Activated CD4-positive, alpha-beta T cell treated with anti-CD3 and anti-CD28 coated beads for 48 hours (primary cell): ENCODE measurements at places on chromosomes 6 and 20.

DNA sequence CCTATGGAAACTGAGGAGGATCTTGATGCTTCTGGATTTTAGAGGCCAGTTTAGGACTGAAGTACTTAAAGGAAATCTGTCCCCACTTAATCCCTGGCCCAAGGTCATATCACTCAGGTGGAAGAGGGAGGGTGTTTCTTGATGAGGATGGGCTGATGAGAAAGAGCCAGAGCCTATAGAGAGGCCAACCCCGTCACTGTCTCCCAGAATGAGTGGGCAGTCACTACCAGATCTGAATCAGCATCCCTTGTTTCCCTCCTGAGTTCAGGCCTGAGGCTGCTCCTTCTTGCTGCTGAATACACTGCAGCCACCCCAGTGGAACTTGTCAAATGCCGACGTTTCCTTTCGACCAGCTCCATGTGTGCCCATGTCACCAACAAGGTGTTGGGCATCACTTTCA lies 14.8 kb downstream of the ARMC12 start:
- peak; percentile 63 for DNase-seq

- DNase-seq, result no peak
Measured at GRCh38 chr6:56051202-56051598, 175.8 kb upstream of the BMP5 start.

GRCh38 chr6:165571721-165572132 lies 91.3 kb downstream of the PDE10A start:
- DNase-seq, result no peak

DNA sequence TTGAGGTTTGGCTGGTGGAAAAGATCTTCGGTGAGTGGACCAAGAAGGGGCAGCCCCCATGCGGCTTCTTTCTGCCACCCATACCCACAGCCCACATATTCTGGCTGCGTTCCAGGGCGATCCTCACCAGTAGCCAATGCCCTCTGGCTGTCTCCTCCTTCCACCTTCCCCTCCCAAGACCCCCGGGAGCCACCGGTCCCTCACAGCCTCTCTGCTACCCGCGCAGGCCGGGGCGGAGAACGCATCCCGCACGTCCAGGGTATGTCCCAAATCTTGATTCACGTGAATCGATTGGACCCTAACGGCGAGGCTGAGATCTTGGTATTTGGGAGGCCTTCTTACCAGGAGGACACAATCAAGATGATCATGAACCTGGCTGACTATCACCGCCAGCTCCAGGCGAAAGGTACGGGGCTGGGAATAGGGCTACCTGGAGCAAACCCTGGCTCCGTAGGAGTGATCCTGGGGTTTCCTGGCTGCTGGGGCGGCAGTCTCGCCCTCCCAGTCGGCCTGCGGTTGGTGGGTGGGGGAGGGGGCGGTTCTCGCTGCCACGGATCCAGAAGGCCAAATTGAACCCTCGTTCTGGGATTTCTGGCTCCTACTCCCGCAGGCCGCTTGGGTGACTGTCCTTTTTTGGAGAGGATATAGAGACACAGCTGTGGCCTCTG lies 545 bp downstream of the KHDC3L start:
- DNase-seq, result no peak

DNA sequence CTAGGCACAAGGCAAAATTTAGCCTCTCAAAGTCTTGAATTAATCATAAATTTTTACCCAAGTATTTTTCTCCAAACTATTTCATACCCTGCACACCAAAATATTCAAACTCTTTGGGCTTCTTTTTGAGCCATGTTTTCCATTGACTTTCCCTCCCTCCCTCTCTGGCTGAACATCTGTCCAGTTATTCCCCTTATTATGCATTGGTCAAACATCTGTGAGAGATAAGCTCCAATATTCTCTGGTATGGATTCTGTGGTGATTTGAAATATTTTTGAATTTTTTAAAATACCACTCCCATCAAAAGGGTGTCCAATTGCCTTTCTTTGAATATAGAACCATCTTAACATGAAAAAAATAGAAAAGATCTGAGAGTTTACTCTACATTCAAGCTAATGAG lies 244.2 kb downstream of the RFPL4B start:
- no peak for DNase-seq

- no peak for DNase-seq
Measured at GRCh38 chr6:967701-968100, 274.8 kb upstream of the EXOC2 start.

DNA sequence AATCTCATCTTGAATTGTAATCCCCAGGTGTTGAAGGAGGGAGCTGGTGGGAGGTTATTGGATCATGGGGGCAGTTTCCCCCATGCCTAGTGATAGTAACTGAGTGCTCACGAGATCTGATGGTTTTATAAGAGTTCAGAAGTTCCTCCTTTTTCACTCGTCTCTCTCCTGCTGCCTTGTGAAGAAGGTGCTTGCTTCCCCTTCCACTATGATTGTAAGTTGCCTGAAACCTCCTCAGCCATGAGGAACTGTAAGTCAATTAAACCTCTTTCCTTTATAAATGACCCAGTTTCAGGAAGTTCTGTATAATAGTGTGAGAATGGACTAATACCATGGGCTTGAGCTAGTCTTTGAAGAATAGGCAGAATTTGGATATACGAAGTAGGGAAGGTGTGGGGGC lies 113.9 kb downstream of the RIN2 start:
- DNase-seq, result no peak

GRCh38 chr20:34834459-34834893 lies 9.0 kb upstream of the NCOA6 start:
- no peak for DNase-seq
